ENCODE measurements at places on chromosomes 3 and 15.

- DNase-seq: peak; percentile 12
These were observed 47.6 kb upstream of the MED12L start for GRCh38 chr3:151037746-151038477.

DNA sequence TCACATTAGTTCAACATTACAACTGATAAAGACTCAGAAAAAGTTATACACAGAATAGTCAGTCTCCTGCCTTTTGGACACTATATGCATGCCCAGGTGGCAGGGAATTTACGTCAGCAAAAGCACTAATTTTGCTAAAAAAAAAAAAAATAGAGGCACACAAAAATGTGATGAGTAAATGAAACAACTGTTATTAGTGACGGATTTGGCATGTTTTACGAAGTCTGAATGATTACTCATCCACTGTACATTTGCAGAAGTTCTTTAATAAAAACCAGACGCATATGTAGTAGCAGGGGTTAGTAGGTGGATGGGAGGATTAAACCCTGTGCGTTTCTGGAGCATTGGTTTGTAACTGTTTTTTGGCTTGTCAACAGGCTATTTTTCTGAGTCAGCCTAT, 99.0 kb downstream of the MITF start:
- DNase-seq: no peak

DNA sequence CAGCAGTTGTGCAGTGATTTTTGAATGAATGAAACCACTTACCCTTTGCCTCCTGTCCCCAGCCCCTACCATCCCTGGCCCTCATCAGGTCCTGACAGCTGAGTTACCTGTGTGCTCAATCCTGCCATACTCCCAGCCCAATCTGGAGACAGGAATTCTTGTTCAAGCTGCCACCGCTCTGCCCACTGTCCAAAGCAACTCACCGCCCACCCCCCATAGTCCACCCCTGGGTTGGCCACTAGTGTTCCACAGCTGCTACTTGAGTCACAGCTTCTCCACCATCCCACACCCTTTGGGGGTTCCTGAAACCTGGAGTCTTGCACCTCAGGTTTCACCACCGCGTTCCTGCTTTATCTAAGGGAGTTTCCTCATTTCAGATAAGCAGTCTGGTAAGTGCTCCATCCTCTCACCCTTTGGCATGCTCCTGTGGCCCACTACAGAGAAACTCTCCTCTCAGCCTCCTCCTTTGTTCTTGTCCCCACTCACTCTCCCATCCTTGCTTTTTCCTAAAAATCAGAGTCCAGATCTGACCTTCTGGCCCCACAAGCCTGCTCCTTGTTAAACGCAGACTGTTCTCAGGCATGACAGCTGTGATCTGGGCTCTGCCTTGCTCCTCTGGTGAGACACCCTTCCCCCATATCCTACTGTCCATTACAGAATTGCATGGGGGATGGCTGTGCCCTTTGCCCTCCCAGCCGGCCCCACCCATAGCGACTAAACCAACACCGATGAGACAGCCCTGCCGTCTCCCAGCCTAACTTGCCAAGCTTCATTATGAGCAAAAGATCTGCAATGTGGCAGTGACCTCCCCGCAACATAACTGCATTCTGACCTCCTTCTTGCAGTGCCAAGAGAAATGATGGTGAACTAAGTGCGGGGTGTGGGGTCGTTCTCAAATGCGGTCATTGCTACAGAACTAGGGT, 50.0 kb downstream of the CYP19A1 start:
- no peak for DNase-seq

- DNase-seq: no peak
These were observed 151.4 kb downstream of the OTOL1 start for GRCh38 chr3:161647936-161648470.

- DNase-seq: peak; percentile 38
These were observed 28.8 kb downstream of the KNG1 start for GRCh38 chr3:186746008-186746407.

GRCh38 chr3:116165641-116166040, 279.6 kb downstream of the LSAMP start:
- DNase-seq: no peak

DNA sequence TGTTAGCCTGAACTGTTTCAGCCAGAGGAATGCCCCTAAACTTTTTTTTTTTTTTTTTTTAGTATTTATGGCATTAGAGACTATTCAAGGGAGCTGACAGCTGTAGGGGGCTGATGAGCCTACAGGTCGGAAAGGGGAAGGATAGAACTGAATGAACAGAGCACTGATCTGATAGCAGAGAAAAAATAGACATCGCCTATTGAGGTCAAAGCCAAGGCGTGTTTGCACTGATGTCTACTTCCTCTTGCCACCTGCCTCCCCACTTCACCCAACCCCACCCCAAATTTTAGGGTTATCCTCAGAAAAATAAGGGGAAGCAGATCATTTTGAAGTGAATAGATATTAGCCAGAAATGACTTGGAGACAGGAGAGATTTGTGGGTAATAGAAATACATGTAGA, 3.0 kb upstream of the ZMAT3 start:
- no peak for DNase-seq

GRCh38 chr3:45660567-45660901, 28.7 kb upstream of the SACM1L start:
- DNase-seq: no peak

GRCh38 chr3:179819379-179819778, 166.5 kb downstream of the USP13 start:
- DNase-seq: no peak

- DNase-seq: peak; percentile 21
These were observed 230.3 kb upstream of the TLE3 start for GRCh38 chr15:70327856-70328678.

GRCh38 chr3:169659820-169660674, 3.5 kb downstream of the MECOM start:
- peak; percentile 5 for DNase-seq

DNA sequence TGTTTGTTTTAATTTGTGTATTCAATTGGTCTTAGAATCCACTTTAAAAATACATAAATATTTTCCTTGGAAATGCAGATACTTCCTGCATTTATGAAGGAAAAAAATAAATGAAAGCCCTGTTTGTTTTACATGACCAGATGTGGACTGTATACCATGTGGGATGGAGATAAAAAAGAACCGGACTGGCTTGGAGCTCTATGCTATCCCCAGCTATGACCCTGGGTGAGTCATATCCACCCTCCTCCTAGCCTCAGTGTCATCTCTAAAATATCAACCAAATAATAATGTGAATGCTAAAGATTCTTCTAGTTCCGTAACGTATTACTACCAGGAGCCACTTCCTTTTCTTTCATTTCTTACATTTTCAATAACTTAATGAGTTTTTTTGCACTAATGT, 44.5 kb upstream of the PDZRN3 start:
- DNase-seq: no peak

DNA sequence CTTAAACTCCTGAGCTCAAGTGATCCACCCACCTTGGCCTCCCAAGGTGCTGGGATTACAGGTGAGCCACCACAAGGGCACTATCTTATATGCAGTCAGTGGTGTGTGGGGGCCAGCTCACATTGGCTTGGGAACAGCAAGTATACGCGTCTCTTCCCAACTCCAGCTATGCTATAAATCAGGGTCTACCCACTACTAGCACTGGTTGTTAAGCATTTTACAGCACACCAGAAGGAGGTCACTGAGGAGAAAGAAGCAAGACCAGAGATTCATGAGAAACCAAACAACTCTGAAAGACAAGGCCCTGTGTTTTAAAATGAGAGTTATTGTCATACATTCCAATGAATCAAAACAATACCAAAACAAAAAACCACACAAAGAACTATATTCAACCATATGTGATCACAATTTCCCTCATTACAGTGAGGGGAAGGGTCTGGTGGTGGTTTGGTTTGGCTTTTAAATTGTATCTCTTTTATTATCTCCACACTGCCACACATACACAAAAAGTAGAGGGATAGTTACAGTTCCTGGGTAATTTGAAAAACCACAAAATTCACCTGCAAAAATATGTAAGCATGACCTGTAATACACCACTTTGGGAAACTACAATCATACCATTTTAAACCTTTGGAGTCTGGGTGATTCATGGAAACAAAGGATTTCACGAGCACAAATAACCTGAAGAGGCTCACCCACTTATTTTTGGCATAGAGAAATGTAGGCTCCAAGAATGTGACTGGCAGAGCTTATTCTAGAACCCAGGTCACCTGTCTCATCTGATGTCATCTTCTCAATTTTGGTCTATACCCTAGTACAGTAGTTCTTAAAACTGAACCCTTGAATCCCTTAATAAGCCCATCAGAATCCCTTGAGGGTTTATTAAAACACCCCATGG, 5.2 kb downstream of the MAGI1 start:
- DNase-seq: no peak

DNA sequence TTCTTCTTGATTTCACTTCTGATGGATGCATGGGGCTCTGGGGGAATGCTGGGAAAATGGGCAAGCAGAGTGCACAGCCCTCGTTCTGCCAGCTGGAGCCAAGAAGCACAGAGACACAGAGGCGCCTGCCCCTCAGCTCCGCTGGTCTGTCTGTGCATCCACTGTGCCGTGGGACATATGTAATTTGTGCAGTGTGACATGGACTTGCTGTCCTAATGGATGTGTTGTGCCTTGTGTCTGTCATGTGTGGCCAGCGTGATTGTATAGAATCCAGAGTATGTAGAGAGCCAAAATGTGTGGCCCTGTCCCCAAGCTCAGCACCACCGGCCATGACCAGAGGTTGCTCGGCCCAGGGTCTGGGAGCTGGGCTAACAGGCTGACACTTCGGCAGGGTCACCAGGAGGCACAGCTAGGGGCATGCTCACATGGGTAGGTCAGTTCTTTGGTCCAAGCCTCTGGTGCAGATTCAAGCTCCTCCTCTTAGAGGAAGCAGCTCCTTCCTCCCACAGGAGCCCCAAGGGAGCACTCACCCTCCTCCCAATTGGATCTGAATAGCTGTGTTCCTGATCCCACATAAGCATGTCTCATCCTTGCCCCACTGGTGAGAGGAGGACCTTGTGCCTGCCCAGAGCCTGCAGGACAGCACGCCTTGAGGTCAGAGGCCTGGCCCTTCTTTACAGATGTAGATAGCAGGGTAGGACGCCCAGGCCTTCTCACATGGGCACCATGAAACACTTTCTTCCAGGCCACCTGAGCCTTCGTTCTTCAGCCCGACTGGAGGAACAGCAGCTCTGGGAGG, 100.8 kb upstream of the ABHD17C start:
- no peak for DNase-seq

GRCh38 chr3:139280027-139280671, 63.7 kb upstream of the MRPS22 start:
- no peak for DNase-seq

DNA sequence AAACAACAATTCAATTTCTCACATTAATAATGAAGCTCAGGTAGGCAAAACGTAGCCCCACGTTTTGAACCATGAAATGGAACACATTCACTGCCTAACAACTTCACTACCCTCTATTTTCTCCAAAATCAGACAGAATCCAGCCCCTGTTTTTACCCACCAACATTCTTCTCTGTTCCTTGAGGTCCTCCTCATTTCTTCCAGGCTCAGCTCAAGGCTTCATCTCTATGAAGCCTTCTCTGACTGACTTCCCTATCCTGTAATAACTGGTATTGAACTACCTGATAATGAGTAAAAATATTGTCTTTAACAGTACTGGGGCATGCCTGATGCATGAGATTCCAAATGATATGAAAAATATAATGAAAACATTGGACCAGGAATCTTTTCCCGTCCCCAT, 2.2 kb downstream of the TFRC start:
- no peak for DNase-seq

Measured in endothelial cell (in vitro differentiated cells).